ENCODE measurements at places on chromosomes 3 and 15.
A peak's percentile ranks its signal among the peaks of the same experiment; 100 is the strongest.

DNA sequence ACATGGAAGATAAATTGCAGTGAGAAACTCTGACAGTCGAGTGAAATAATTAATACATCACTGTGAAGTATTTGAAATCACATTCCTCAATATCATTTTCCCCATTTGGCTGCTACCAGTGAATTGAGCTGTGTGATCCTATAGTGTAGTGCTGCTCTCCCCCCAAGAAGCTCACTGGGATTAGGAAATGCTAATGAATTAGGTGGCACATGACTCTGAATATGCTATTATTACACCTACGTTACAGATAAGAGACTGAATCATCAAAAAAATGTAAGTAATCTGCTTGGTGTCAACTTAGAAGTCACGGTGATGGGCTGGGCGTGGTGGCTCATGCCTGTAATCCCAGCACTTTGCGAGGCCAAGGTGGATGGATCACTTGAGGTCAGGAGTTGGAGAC, 34.7 kb upstream of the SYNM start:
- DNase-seq: no peak

DNA sequence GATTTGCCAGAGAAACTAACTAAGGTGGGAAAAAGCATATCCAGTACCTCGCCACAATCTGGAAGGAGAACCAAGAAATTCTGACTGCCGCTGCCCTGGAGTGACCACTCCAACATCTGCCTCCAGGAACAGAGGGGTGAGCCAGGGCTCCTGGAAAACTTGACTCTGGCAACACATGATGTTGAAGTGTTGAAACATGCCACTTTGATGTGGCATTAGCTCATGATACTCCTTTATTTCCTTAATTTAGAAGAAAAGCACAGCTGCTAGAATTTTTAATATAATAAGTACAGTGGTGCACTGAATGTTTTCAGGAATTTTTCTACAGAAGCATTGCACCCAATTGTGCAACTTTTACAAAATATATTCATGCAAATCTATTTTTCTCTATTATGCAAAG, 109.9 kb upstream of the BCL6 start:
- no peak for DNase-seq

DNA sequence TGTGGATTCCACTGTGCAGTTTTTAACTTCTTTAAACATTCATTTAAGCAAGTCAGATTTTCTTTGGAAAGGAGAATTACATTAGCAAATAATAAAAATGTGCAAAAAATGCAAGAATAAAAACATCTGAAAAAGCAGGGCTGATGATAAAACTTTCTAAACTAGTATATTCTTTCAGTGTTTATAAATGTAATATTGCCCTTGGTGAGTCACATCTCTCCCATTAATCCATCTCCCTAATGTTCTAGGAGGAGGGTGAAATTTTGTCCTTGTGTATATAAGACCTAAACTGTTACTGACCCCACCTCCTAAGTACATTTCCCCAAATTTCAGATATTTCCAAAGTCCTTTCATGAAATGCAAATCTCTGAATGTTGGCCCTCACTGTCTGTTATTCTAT, 28.5 kb upstream of the DCUN1D1 start:
- no peak for DNase-seq

- DNase-seq: peak; percentile 61
These were observed 59.0 kb downstream of the FRMD4B start for GRCh38 chr3:69326855-69327300.

- DNase-seq: no peak
These were observed 69.6 kb downstream of the PLOD2 start for GRCh38 chr3:146091397-146091796.

GRCh38 chr3:37453393-37454389, 279.3 kb upstream of the LRRFIP2 start:
- no peak for DNase-seq

GRCh38 chr3:114393367-114394072, 99.7 kb downstream of the TIGIT start:
- DNase-seq: no peak

GRCh38 chr15:37339856-37340255, 239.5 kb upstream of the MEIS2 start:
- no peak for DNase-seq

DNA sequence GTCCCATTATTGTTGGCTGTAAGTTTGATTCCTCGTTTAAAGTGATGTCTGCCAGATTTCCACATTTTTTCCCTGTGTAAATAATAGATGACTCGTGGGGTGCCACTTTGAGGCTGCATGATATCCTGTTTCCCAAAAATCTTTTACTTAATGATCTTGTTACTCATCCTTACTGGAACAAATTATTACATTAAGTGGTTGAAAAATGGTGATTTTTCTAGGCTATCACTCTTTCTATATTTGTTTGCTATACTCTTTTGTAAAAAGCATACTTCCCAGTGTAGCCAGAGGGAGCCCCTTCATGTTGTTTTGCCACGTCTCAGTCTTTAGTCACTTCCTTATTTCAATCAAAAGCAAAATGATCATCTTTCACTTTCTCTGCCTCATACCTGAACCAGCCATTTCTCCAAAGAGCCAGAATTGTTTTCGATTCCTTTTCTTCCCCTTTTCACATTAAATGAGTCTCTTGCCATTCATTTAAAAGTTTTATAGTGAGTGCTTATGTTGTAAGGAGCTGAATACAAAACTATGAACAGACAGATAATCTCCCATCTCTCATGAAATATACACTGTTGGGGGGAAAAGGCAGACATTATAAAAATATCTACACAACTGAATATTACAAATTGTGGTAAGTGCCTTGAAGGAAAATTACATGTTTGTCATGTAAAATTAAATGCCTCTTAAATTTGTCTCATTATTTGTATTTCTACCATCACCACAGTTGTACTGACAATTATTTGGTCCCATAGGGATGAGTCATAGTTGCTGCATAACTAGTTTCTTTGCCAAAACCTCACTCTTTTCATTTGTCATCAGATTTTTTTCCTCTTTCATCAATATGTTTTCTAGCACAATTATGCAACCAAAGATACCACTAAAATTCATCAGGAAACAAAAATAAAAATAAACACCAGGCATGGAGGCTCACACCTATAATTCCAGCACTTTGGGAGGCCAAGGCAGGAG, 41.5 kb downstream of the ADGRG7 start:
- peak; percentile 65 for DNase-seq

DNA sequence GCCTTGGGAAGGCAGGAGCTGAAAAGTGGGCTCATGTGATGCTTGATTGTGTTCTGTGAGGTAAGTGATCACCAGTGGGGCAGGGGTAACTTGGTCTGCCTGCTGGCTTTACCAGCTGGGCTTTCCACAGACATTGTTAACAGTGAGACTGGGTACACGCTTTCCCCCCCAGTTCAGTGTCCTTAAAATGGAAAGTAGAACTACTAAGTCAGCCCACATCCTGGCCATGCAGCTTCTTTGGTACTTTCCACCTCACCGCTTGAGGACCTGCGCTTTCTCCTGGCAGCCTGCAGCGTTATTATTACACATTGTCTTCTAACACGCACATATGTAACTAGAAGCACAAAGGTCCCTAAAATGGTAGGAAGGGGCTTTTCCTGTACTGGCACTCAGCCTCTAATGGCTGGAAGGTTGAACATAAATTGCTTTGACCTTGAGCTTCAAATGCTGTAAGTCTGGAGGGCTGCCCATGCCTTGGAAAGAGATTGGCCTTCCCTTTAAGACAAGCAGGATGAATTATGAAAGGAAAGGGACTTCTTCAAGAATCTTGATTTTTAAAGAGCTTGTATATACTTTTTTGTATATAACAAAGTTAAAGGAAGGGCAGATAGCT, 216.1 kb upstream of the ROPN1 start:
- DNase-seq: no peak

GRCh38 chr3:6935970-6936369, 75.1 kb downstream of the GRM7 start:
- no peak for DNase-seq

DNA sequence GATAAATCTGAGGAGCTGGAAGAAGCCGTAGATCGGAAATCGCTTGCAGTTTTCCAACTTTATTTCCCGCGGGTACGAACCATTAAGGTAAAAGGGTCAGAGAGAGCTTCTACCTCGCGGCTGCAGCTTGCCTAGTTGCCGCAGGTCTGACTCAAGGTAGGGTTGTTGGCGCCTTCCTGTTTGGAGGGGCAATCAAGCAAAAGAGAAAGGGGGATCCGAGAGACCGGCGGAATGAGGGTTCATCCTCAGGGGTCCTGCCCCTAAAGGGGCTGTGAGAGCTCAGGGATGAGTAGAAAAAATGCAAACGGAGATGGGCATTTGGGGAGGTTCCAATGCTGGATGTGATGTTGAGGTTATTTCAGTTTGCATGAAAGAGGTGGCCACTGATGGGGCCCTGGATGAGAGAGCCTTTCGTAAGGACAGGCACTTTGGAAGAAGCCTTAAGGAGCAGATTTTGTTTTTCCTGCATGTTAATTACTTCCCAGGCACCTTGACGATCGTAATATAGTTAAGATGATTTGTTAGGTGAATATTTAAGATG, 265.4 kb downstream of the CGGBP1 start:
- DNase-seq: no peak

GRCh38 chr3:31880020-31880419, 101.0 kb downstream of the OSBPL10 start:
- DNase-seq: no peak

DNA sequence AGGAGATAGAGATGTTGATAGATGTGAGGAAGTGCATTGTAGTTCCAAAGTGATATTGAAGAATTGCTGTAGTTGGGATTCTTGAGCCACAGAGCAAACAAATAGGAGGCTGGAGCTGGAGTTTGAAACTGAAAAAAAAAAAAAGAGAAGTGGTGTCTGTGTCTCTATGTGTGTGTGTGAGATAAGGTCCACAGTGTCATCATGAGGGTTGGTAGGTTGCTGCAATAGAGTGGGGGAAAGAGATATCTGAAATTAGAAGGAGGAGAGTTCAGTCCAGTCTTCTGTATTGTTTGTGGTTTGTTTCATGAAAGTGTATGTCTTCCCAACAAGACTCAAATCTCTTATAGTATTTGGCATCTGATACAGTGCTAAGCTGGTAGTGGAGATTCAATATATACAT, 37.3 kb upstream of the CACNA1D start:
- DNase-seq: no peak

DNA sequence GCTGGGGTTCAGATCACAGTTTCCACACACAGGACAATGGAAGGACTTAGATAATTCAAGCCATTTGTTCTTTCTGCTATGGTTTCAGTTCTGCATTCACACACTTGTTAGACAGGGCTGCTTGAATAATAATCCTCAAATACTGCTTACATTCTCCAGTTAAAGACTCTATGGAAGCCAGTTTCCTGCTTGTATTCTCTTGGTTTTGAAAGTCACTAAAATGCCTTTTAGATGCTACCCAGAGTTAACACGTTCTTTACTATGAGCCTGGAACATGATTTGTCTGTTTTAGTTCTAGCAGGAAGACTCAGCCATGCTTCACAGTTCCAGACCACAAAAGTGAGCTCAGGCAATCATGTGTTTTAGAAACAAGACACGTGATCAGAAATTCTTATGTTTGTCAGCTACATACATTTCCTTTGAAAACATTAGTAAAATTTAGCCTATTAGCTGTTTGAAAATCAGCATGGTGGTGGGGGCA, 152.4 kb downstream of the LEKR1 start:
- DNase-seq: no peak

- DNase-seq: peak; percentile 57
These were observed 81.7 kb downstream of the TAMM41 start for GRCh38 chr3:11764931-11765363.

DNA sequence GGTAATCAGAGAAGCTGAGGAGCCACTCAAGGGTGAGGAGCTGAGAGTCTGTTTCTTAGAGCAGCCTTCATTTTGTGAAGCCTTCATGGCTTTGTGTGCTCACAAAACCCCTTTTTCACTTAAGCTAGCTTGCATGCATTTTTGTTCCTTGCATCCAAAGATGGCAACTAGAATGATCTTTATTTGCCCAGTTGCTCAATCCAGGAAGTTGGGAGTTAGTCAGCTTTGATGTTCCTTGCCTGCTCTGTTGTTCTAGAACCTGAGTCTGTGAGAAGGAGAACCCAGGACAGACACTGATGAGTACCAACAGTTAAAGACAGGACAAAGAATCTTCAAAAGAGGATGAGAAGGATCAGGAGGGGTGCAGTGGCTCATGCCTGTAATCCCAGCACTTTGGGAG, 81.8 kb downstream of the IL20RB start:
- DNase-seq: no peak

DNA sequence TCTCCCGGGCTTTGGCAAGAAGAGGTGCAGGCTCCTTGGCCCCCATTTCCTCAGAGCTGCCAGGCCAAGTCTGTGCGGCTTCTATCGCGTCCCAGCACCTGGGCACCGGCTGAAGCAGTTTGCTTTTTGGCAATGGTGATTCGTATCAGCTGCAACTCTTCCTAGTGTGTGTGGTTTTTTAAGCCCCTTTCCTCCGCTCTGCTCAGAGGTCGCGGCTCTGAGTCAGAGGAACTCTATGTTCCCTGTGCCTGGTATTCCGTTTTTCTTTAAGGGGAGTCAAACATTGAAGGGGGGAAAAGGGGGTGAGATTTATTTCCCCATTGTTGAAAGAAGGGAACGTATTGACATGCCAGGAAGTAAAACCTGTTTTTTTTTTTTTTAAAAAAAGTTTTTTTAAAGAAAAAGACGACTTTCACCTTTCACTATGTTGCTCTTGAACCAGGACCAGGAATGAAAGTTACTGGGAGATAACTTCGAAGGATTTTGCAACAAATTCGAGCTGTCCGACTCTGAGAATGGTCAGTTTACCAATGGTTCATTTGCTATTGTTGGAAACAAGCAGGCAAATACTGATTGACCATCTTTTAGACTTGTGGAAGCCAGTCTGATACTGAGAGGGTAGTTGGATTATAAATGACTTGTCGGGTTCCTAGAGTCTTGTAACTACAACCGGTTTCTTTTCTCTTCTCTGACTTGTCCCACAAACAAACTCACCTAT, 1.1 kb downstream of the ARMC8 start:
- DNase-seq: no peak

DNA sequence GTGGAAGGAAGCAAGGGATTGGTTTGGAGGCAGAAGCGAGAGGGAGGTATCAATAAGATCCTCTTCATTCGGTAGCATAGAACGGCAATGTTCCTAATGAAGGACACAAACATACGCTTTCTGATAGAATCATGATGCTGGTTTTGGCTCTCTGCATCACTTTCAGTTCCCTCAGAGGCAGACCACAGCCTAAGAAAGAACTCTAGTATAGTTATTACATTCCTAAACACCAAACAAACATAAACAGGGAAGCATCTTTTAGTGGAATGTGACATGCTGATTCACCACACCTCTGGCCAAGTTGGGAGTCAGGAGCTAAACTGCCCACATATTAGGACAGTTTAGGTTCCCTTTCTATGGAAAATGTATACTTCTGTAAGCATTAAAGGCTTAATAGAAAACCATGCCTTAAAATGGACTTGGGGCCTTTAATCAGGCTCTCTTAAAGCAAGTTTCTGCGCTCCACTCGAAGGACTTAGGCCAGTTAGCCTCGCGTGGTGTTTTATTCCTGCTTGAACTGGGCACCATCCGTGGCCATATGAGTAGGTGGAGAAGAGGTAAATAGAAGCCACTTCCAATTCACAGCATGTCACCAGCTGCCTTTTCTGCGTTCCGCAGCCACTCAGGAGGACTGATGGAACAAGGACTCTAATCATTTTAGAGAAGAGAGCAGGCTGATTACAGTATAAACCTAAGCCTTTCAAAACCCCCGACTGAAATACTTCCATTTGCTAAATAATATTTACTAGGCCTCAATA, 53.7 kb downstream of the CD47 start:
- no peak for DNase-seq

- DNase-seq: no peak
These were observed 567 bp downstream of the CCR2 start for GRCh38 chr3:46354478-46354877.

Data from activated CD8-positive, alpha-beta T cell treated with anti-CD3 and anti-CD28 coated beads, Interleukin-2, amount 10 ng/mL, durations not matched to agents 7 days and 5 days (primary cell).